ENCODE measurements at places on chromosomes 13 and 19.

- DNase-seq: no peak
These were observed 15.2 kb upstream of the N4BP2L1 start for GRCh38 chr13:32443111-32443510.

GRCh38 chr19:39681416-39681815, 22.9 kb upstream of the LGALS14 start:
- no peak for DNase-seq

- DNase-seq: no peak
These were observed 1886.1 kb downstream of the PCDH9 start for GRCh38 chr13:65343898-65344663.

DNA sequence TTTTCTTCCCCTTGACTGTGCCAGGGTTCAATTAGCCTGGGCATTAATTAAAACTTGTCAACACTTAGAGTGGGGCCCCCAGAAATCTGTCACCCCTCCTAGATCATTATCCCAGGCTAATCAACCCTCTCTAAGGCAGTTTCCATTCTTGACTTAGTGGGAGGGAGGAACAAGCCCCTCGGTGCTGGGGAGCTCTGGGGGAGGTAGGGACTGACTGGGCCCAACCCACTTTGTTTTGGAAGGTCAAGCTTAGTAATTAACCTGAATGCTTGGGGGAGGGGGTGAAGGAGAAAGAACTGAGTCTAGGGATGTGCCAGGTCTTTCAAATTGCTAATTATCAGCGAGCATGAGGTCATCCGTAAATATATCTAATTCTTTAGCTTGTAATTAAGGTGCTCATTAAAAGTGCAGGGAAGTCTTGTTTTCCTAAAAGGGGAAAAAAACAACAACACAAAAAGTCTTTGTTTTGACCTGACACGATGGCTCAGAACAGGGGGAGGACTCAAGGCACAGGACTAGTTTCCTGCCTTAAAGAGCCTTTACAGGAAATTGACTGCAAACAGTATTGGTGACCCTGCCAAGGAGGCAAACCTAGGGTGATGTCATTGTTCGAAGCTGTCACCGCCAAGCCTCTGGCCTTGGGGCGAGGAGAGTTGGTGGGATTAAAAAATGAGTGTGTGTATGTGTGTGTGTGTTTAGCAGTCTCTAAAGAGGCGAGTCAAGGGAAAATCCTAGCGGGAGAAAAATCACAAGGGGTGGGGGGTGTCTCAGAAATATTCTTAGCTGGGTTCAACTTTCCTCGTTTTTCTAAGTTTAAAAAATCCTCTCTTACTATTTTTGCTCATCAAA, 19.4 kb downstream of the ACTN4 start:
- no peak for DNase-seq

DNA sequence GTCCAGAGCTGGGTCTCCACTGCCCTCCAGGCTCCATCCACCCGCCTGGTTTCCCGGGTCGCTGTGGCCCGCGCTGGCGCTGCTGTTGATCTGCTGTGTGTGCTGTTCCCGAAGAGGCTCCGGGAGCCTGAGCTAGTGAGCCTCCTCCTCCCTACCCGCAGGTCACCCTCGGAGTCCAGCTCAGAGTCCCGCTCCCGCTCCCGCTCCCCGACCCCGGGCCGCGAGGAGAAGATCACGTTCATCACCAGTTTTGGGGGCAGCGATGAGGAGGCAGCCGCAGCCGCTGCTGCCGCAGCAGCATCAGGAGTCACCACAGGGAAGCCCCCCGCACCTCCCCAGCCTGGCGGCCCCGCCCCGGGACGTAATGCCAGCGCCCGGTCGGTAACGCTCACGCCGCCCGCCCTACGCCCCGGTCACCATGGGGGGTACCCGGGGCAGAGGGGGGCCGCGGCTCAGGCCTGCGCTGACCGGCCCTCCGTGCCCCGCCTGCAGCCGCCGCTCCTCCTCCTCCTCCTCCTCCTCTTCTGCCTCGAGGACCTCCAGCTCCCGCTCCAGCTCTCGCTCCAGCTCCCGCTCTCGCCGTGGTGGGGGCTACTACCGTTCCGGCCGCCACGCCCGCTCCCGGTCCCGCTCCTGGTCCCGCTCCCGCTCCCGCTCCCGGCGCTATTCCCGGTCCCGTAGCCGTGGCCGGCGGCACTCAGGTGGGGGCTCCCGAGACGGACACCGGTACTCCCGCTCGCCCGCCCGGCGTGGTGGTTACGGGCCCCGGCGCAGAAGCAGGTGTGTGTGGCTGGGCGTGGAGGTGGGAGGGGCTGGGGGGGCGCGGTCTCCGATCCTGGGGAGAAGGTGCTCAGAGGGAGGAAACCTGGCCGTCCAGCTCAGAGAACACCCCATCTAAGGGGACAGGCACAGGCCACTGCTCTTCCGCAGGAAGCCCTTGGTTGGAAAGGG, 12.2 kb downstream of the ZNF296 start:
- no peak for DNase-seq

GRCh38 chr19:2235381-2236063, 607 bp downstream of the PLEKHJ1 start:
- no peak for DNase-seq

GRCh38 chr13:66640231-66640630, 589.9 kb downstream of the PCDH9 start:
- DNase-seq: no peak

- DNase-seq: no peak
These were observed 3.5 kb downstream of the FSTL3 start for GRCh38 chr19:679418-680286.

DNA sequence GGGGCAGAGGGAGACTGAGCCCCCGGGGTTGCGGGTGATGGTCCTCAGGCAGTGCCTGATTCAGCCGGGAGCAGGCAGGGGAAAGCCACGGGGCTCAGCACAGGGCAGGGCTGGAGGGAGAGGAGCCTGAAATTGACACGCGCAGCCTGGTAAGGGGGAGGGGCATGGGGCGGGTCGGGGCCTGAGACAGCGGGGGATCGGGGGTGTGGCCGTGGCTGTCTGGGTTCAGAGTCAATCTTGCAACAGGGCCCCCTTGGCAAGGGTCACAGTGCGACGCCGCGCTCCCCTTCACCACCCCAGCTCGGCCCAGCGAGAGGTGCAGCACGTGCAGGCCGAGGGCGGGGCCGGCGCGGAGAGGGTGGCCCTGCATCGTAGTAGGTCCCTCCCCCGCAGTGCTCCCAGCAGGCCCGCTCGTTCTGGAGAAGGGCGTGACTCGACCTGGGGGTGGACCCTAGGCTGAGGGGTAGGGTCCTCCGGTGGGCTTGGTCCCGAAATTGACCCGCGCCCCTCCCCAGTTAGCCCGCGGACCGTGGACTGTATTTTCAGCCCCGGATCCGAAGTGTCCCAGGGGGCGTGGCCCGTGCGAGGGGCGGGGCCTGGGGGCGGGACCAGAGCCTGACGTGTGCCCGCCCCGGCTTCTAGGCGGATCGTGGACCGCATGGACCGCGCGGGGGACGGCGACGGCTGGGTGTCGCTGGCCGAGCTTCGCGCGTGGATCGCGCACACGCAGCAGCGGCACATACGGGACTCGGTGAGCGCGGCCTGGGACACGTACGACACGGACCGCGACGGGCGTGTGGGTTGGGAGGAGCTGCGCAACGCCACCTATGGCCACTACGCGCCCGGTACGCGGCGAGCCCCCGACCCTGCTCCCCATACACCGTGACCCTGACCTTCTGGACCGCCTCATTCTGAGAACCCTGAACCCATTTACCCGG, 6.0 kb downstream of the RCN3 start:
- no peak for DNase-seq

DNA sequence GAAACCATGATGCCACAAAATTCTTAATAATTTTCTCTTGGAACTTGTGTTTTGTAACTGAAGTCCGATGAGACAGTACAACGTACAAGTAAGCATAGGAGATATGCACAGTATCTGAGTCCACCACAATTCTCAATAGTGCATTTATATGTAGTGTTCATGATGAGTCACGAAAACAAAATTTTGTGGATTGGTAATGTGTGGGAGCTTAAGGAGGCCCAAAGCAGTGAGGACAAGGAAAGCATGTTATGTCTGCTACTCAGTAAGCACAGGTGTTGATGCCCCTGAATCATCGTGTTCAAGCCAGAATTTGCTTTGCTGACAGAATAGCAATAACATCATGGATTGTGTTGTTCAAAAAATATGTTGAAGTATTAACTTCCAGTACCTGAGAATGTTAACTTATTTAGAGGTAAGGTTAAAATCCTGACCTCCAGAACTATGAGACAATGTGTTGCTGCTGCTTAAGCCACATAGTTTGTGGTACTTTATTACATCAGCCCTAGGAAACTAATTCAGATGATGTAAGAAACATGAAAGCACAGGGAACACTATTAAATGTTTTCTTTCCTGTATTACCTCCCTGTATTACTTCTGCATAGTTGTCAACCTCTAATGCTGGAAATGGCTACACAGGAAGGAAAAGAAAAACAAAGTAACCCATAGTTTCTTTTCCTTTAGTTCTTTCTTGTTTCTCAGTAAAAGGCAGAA, 201.3 kb downstream of the SLITRK6 start:
- no peak for DNase-seq

- no peak for DNase-seq
These were observed 14.9 kb upstream of the AP1M2 start for GRCh38 chr19:10601999-10602329.

DNA sequence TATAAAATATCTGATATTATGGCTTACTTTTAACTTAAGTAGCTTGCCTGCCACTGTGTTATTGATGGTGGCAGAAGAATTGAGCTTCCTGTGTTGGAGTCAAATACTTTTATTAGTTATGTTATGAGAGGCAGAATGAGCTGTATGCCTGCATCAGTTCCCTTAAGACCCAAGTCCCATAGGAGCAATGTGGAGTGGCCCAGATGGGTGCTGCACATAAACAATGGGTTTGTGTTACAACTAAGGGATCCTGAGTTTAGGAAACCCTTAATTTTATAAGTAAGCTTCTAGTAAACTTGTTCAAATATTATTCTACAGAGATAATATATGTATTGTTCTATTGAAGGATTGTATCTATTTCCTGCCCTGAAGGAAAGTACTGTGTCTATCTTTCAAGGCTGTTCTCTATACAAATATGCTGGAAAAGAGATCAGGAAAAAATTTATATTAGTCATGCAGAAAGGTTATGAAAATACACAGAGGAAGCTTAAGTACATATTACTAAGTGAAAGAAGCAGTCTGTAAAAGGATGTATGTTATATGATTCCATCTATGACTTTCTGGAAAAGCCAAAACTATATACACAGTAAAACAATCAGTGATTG, 2018.0 kb upstream of the PCDH20 start:
- DNase-seq: no peak

DNA sequence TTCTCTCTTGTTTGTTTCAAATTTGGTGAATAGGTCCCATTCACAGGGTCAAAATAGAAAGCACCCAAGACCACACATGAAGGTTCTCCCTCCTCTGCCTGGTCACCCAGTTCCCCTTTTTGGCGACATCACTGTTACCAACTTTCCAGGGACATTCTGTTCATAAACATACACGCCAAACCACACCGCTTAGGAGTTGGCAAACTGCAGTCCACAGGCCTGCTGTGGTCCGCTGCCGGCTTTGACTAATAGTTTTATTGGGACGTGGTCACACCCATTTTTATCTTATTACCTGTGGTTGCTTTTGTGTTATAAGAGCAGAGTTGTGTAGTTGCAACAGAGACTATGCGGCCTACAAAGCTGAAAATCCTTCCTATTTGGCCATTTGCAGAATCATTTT, 24.2 kb downstream of the UHRF1 start:
- no peak for DNase-seq

- no peak for DNase-seq
These were observed 9.1 kb downstream of the SPACA6 start for GRCh38 chr19:51702103-51702824.

GRCh38 chr19:6233056-6233826, 46.5 kb downstream of the MLLT1 start:
- DNase-seq: no peak

- DNase-seq: no peak
These were observed 63.2 kb downstream of the SHISA2 start for GRCh38 chr13:25988661-25989060.

Measured in cortex of kidney (tissue), 1 donor.